Adrenal gland (tissue), 19 donors: ENCODE measurements at places on chromosomes 16 and 17. TPM values are rescaled to one million over a fixed set of nuclear protein-coding genes. Genes with fewer than 3 reads are reported as not detected.

The AANAT gene
- not detected for total RNA-seq

The NOD2 gene
- total RNA-seq, result 3.0 TPM

The SYNGR3 gene
- total RNA-seq, result 1.1 TPM

The RAB37 gene
- total RNA-seq, result 3.5 TPM

The KCNJ12 gene
- 2.7 TPM for total RNA-seq

The MYH13 gene
- not detected for total RNA-seq

The QPRT gene
- 136 TPM for total RNA-seq

The NGFR gene
- total RNA-seq, result 4.2 TPM

The GINS2 gene
- total RNA-seq, result 0.95 TPM

The NPIPA8 gene
- total RNA-seq, result 2.3 TPM

The RASL10B gene
- 3.8 TPM for total RNA-seq

The C1QL1 gene
- total RNA-seq, result 1.4 TPM

The COTL1 gene
- 52.8 TPM for total RNA-seq

The ITGAX gene
- total RNA-seq, result 1.7 TPM

The ITGAL gene
- 4.7 TPM for total RNA-seq

The OR4D1 gene
- total RNA-seq, result not detected

The CD300LB gene
- 0.95 TPM for total RNA-seq

The CPNE2 gene
- 17.5 TPM for total RNA-seq

The SNN gene
- 49.8 TPM for total RNA-seq

The PPY gene
- not detected for total RNA-seq

The SSTR5 gene
- 2.6 TPM for total RNA-seq

The CHST4 gene
- total RNA-seq, result 1.9 TPM

The CD79B gene
- 3.3 TPM for total RNA-seq

The CACNA1G gene
- 0.28 TPM for total RNA-seq

The IL32 gene
- total RNA-seq, result 28.7 TPM

The KRT39 gene
- not detected for total RNA-seq

The ZDHHC1 gene
- total RNA-seq, result 12.4 TPM

The SKAP1 gene
- 7.5 TPM for total RNA-seq

The SLC5A10 gene
- 0.16 TPM for total RNA-seq
